Activated CD8-positive, alpha-beta memory T cell treated with anti-CD3 and anti-CD28 coated beads for 24 hours (primary cell): ENCODE measurements at places on chromosomes 1 and 21.
A peak's percentile ranks its signal among the peaks of the same experiment; 100 is the strongest.

- DNase-seq: no peak
These were observed 24.3 kb downstream of the AHCTF1 start for GRCh38 chr1:246907472-246907871.

GRCh38 chr1:215595231-215595630 is 28.1 kb downstream of the KCTD3 start:
- no peak for DNase-seq

- no peak for DNase-seq
These were observed 228.5 kb downstream of the CACNA1E start for GRCh38 chr1:181711820-181712219.

GRCh38 chr1:51920130-51920529 is 41.6 kb upstream of the NRDC start:
- DNase-seq: no peak

- DNase-seq: no peak
These were observed 9.6 kb upstream of the MFN2 start for GRCh38 chr1:11970441-11971185.

- DNase-seq: peak; percentile 84
These were observed 30.9 kb downstream of the PRDM2 start for GRCh38 chr1:13730751-13731482.

DNA sequence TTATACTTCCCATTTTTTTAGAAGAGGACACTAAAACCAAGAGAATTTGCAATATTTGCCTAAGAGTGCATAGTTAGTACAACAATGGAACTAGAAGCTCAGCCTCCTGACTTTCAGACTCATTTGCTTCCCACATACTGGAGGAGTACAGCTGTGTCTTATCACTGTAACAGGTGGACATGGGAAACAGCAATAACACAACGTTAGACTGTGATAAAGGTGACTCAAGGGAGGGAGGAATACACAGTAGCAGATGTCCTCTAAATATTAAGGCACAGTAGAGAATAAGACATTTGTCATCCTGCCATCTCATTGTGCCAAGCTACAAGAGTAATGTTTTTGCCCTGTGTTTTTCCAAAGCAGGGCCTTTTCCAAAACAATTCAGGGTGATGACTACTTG is 55.4 kb upstream of the JAK1 start:
- no peak for DNase-seq
